Activated CD4-positive, alpha-beta memory T cell treated with anti-CD3 and anti-CD28 coated beads, Interleukin-2, amount 10 ng/mL, durations not matched to agents 7 days and 5 days (primary cell): ENCODE measurements at places on chromosomes 2 and 18. TPM values are rescaled to one million over a fixed set of nuclear protein-coding genes. Genes with fewer than 3 reads are reported as not detected.

The ARHGAP25 gene
- total RNA-seq: 132 TPM

- peaks cover 88% of the 10 kb centered on the region for H3K27me3 ChIP-seq
- peaks cover 13% of the 10 kb centered on the region for H3K36me3 ChIP-seq
- peaks cover 37% of the 10 kb centered on the region for H3K4me1 ChIP-seq
- no peak for DNase-seq
Measured at GRCh38 chr2:222294996-222295367, 3.8 kb downstream of the PAX3 start.

- DNase-seq: no peak
- H3K4me3 ChIP-seq: no peak overlapping the region
- H3K27ac ChIP-seq: no peak overlapping the region
- peaks cover 29% of the 10 kb centered on the region for H3K4me1 ChIP-seq
- no peaks in the 10 kb centered on the region for H3K36me3 ChIP-seq
Measured at GRCh38 chr2:231394211-231395141, 1.0 kb upstream of the B3GNT7 start.

The LYG1 gene
- total RNA-seq: 1.2 TPM

DNA sequence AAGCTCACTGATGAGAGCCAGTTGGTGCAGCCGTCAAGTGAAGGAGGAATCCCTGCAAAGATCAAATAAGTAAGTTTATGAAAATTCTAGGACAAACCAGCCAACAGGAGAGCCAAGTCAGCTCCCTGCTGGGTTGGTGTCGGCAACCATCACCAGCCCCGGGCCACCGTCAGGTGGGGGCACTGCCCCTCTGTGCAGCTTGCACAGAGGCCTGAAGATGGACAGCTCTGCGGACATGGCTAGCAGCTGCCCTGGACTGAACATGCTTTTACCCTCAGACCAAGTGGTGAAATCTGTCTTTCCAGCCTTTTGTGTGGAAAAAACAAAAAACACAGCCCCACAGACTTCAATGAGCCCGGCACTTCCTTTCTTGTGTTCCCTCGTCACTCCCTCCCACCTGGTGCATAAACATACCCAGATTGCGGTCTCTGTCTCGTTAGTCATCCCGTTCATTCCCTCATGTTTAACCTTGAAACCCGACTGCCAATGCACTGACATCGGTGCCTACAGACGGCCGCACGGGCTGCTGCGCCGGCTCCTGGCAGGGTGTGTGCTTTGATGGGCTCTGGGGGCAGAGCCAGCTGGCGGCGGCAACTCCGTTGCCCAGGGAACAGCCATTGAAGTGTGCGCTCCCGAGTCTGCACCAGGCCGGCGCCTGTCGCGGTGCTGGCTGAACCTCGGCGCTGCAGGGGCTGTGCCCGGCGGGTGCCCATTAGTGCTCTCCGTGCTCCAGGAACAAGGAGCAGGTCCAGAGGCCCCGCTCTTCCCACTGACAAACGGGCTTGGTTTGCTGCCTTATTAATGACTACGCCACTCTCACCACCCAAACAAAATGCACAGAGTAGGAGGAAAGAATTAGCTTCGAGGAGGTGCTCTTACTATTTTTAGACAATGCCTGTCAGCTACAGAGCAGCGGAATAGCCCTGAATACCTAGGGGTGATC, 95.3 kb downstream of the EIPR1 start:
- no peaks in the 10 kb centered on the region for H3K27me3 ChIP-seq

DNA sequence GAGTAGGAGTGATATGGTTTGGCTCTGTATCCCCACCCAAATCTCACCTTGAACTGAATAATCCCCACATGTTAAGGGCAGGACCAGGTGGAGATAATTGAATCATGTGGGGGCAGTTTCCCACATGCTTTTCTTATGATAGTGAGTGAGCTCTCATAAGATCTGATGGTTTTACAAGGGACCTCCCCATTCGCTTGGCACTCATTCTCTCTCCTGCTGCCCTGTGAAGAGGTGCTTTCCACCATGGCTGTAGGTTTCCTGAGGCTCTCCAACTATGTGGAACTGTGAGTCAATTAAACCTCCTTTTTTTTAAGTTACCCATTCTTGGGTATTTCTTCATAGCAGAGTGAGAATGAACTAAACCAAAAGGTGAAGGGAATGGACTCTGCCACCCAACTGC, 207.5 kb downstream of the LOXHD1 start:
- no peak overlapping the region for H3K4me3 ChIP-seq
- H3K4me1 ChIP-seq: no peaks in the 10 kb centered on the region
- peaks cover 2% of the 10 kb centered on the region for H3K36me3 ChIP-seq
- no peak for DNase-seq
- no peak overlapping the region for H3K27ac ChIP-seq

DNA sequence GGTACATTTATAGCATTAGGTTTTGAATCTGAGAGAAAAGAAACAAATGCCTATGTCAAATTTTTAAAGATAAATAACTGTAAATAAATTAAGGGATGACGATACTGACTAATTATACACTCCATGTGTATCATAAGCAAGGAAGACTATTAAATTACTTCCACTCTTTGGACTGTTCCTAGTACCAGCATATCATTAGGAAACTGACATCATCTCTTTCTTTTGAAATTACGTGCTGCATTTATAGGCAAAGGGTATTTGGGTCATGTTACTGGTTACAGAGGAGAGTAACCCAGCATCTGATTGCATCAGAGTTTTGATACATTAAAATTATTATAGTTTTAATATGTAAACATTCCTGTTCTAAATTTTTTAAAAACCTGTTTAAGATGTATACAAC, 309.7 kb downstream of the XIRP2 start:
- H3K4me1 ChIP-seq: no peaks in the 10 kb centered on the region
- no peak for DNase-seq

DNA sequence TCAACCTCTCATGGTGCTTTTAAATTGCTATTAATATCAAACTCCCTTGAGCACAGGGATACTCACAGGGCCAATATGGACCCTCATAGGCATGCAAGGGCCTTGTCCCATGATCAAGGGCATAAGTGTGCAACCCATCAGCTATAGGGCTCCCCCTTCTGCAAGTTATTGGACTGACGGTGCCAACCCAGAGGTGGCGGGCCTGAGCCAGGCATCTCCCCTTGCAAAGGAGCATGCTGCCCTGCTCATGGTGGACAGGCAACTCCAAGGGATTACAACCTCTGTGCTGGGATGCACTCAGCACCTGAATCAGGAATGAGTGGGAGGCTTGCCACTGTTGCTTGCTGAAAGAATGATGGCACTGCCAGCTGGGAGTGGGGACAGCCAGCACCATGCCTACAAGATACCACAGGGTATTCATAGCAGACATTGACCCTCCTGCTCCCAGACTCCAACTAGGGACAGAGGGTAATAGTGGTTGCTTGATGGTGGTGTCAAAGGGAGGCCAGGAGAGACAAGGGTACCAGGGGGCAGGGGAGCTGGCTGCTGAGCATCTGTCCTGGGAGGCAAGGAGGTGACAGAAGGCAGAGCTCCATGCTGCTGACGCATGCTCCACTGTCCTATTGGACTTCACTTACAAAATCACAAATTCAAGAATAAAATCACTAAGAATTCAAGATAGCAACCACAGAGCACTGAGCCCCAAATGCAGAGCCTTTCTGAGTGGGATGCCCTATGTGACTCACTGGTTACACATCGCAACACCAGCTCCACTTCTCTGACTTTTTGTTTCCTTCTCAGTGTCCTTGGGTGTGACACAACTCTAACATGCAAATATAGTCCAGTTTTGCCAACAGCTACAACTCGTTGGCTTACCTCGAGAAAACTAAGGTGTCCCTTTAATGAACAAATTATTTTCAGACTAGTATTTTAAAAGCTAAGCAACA, 157.1 kb upstream of the CCDC150 start:
- H3K27me3 ChIP-seq: peaks cover 39% of the 10 kb centered on the region
- H3K4me3 ChIP-seq: no peak overlapping the region
- H3K4me1 ChIP-seq: no peaks in the 10 kb centered on the region
- no peak for DNase-seq

DNA sequence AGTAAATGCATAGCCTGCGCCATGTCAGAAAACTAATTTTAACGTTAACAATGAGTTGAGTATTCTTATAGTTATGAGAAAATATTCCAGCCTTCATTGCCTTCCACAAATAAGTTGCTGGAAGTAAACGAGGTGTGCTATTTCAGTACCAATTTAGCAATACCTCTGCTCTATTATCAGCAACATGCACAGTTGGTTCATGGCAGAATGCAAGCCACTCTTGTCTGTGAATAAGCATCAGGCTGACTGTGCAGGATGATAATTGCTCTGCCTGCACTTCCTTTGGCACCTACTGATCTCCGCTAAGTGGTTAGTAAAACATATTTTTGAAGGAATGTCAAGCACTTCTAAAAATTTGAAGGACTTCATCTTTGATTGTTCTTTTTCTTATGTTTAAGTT, 261.9 kb upstream of the SIX3 start:
- no peaks in the 10 kb centered on the region for H3K36me3 ChIP-seq
- no peak for DNase-seq
- H3K4me3 ChIP-seq: no peak overlapping the region
- H3K4me1 ChIP-seq: no peaks in the 10 kb centered on the region

GRCh38 chr2:190678444-190679162, 29.7 kb downstream of the NAB1 start:
- peaks cover 35% of the 10 kb centered on the region for H3K36me3 ChIP-seq
- H3K27ac ChIP-seq: peak overlapping the region; percentile 71
- H3K27me3 ChIP-seq: no peaks in the 10 kb centered on the region
- H3K4me3 ChIP-seq: peak overlapping the region; percentile 59

GRCh38 chr2:239360421-239361310, 40.2 kb downstream of the HDAC4 start:
- H3K27ac ChIP-seq: no peak overlapping the region
- no peak overlapping the region for H3K4me3 ChIP-seq
- peaks cover 18% of the 10 kb centered on the region for H3K4me1 ChIP-seq
- no peaks in the 10 kb centered on the region for H3K27me3 ChIP-seq
- peaks cover 15% of the 10 kb centered on the region for H3K36me3 ChIP-seq

DNA sequence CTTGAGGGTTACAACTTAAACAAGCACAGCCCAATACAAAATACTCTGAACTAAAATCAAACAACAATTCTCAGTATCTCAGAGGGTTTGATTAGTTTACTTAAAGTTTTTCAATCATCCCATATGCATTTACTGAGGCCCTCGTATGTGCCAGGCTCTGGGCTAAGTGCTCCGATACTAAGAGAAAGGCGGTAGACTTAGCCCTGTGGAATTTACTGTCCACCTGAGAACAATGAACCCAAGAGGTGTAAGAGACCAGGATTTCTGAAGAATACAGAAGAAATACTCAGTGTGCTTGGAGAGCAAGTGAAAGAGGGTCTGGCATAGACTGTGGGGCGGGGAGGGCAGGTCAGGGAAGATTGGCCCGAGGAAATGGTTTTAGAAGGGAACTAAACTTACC, 25.1 kb upstream of the SCYGR1 start:
- H3K4me1 ChIP-seq: peaks cover 25% of the 10 kb centered on the region
- H3K36me3 ChIP-seq: no peaks in the 10 kb centered on the region
- no peak overlapping the region for H3K27ac ChIP-seq
- no peaks in the 10 kb centered on the region for H3K27me3 ChIP-seq
- DNase-seq: no peak
- no peak overlapping the region for H3K4me3 ChIP-seq

DNA sequence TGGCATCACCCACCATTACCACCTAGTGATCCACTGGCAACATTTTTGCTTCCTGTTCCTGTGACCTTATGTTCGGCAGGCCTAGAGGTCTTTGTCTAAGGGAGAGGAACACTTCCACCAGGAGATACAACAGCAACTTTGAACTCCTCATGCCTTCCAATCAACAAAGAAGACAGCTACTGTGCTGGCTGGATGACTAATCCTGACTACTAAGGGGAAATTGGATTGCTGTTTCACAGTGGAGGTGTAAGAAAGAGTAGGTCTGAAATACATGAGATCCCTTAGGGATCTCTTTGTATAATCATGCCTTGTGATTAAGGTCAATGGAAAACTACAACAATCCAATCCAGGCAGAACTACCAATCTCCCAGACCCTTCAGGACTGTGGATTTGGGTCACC, 45.2 kb downstream of the EIF2AK3 start:
- H3K4me3 ChIP-seq: no peak overlapping the region
- peaks cover 37% of the 10 kb centered on the region for H3K36me3 ChIP-seq
- no peak overlapping the region for H3K27ac ChIP-seq
- DNase-seq: no peak
- peaks cover 3% of the 10 kb centered on the region for H3K4me1 ChIP-seq

GRCh38 chr2:138182937-138183312, 218.7 kb downstream of the HNMT start:
- H3K4me3 ChIP-seq: no peak overlapping the region
- H3K27me3 ChIP-seq: no peaks in the 10 kb centered on the region
- no peak for DNase-seq
- no peak overlapping the region for H3K27ac ChIP-seq

The TLX2 gene
- total RNA-seq: 2.6 TPM

DNA sequence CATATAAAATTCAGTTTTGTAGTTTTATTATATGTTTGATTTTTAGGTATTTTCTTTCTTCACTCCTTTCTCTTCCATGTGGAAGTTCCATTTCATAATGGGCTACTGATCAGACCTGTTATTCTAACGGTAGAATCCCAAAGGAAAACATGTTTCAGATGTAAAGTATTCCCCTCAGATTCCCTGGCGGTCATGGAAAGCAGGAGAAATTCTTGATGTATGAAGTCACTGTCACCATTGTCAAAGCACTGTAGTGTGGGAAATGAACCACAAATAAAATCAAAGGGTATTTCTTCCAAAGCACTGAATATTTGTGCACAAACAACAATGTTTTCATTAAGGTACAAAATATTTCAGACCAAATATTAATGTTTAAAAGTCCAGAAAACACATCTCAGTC, 237.3 kb upstream of the KLHL14 start:
- no peaks in the 10 kb centered on the region for H3K4me1 ChIP-seq
- no peak for DNase-seq
- no peak overlapping the region for H3K4me3 ChIP-seq
- no peak overlapping the region for H3K27ac ChIP-seq
- H3K27me3 ChIP-seq: no peaks in the 10 kb centered on the region

GRCh38 chr2:71524476-71524875, 71.1 kb downstream of the DYSF start:
- DNase-seq: no peak
- no peaks in the 10 kb centered on the region for H3K4me1 ChIP-seq
- no peak overlapping the region for H3K27ac ChIP-seq
- peaks cover 15% of the 10 kb centered on the region for H3K27me3 ChIP-seq

The INHBB gene
- total RNA-seq: not detected

GRCh38 chr2:166091439-166091838, 36.4 kb downstream of the SCN1A start:
- H3K36me3 ChIP-seq: no peaks in the 10 kb centered on the region
- no peaks in the 10 kb centered on the region for H3K4me1 ChIP-seq
- H3K27me3 ChIP-seq: peaks cover 3% of the 10 kb centered on the region

GRCh38 chr2:159613651-159614285, 2.6 kb downstream of the BAZ2B start:
- H3K4me3 ChIP-seq: no peak overlapping the region
- no peak overlapping the region for H3K27ac ChIP-seq
- peaks cover 24% of the 10 kb centered on the region for H3K27me3 ChIP-seq
- DNase-seq: no peak
- H3K4me1 ChIP-seq: peaks cover 12% of the 10 kb centered on the region

- H3K4me3 ChIP-seq: no peak overlapping the region
- H3K27me3 ChIP-seq: no peaks in the 10 kb centered on the region
- peaks cover 1% of the 10 kb centered on the region for H3K36me3 ChIP-seq
Measured at GRCh38 chr2:160596441-160596840, 102.8 kb upstream of the RBMS1 start.
